ENCODE measurements at places on chromosomes 13 and 19. TPM values are rescaled to one million over a fixed set of nuclear protein-coding genes. Genes with fewer than 3 reads are reported as not detected.

The ODAD3 gene
- total RNA-seq, result 1.3 TPM

The SMIM24 gene
- total RNA-seq, result 0.70 TPM

The LACC1 gene
- total RNA-seq, result 3.4 TPM

The BICRA gene
- total RNA-seq, result 10.4 TPM

The DAND5 gene
- total RNA-seq, result not detected

The SBK3 gene
- 2.0 TPM for total RNA-seq

The ELSPBP1 gene
- not detected for total RNA-seq

The ERICH4 gene
- not detected for total RNA-seq

The ZNF530 gene
- 4.4 TPM for total RNA-seq

The SKA3 gene
- 15.0 TPM for total RNA-seq

The AP3D1 gene
- total RNA-seq, result 76.1 TPM

The PROSER3 gene
- 27.8 TPM for total RNA-seq

Measured in A549 treated with RU486 at 1 μM for 4 hours (cell line).